IgD-negative memory B cell (primary cell): ENCODE measurements at places on chromosomes 12 and 14. TPM values are rescaled to one million over a fixed set of nuclear protein-coding genes. Genes with fewer than 3 reads are reported as not detected.

The CLEC1A gene
- not detected for polyA plus RNA-seq

The PRH2 gene
- polyA plus RNA-seq: not detected

The RERG gene
- not detected for polyA plus RNA-seq

The CDH24 gene
- 0.09 TPM for polyA plus RNA-seq

The KRT2 gene
- polyA plus RNA-seq: not detected

The REP15 gene
- polyA plus RNA-seq: not detected
